ENCODE measurements at places on chromosomes 3 and 15.

GRCh38 chr15:62054979-62055378 lies 5.3 kb downstream of the VPS13C start:
- no peak for DNase-seq

GRCh38 chr3:142889212-142890014 lies 530 bp upstream of the PCOLCE2 start:
- peak; percentile 22 for DNase-seq

DNA sequence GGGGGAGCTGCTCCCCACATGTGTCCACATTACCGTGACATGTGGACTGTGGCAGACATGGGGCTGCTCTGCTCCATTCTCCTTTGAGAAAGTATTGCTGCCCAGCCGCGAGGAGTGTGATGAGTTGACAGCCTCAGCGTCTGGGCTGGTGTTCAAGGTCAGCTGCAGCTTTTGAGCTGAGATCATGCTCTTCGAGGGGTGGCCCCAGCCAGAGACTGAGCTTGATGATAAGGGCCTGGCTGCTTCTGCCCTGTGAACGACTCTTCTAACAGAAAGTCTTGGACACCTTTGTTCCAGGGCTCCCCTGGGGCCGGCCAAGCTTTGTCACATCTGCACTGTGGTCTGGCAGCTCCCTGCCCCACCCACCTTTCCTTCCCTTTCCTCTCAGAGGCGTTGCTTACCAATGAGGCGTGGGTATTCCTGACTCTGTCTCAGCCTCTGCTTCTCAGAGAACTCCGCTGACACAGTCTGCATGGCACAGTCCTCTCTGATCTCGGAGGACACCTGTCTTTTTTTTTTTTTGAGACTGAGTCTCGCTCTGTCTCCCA lies 86.6 kb downstream of the CHRD start:
- DNase-seq: no peak

- no peak for DNase-seq
Observed at GRCh38 chr15:50365971-50366370, 11.0 kb upstream of the GABPB1 start.

- DNase-seq: no peak
Observed at GRCh38 chr3:73805435-73805834, 180.7 kb upstream of the PDZRN3 start.
